Thymus (tissue), 14 donors: ENCODE measurements at places on chromosomes 7 and 10. TPM values are rescaled to one million over a fixed set of nuclear protein-coding genes. Genes with fewer than 3 reads are reported as not detected.

DNA sequence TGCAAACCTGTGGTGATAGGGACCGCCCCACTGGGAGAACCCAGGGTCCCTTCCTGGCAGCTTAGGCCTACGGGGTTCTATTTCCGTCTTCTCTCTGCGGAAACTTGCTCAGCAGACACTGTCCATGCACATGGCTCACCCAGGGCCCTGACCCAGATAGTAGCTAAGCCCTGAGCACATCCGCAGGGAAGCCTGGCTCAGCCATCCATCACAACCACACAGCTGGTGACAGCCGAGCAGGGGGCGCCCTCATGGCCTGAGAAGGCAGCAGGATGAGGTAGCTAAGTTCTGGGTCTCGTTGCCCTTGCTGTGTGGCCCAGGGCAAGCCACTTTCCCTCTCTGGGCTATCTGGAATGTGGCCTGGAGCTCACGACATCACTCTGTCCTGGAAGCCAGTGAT, 23.3 kb downstream of the NPTX2 start:
- DNase-seq, result no peak

GNAT3 gene
- 0.05 TPM for polyA plus RNA-seq

WDR86 gene
- 1.3 TPM for polyA plus RNA-seq

RET gene
- 0.37 TPM for polyA plus RNA-seq

- DNase-seq, result no peak
These were observed 51.0 kb upstream of the OSBPL3 start for GRCh38 chr7:25031007-25031406.

DNA sequence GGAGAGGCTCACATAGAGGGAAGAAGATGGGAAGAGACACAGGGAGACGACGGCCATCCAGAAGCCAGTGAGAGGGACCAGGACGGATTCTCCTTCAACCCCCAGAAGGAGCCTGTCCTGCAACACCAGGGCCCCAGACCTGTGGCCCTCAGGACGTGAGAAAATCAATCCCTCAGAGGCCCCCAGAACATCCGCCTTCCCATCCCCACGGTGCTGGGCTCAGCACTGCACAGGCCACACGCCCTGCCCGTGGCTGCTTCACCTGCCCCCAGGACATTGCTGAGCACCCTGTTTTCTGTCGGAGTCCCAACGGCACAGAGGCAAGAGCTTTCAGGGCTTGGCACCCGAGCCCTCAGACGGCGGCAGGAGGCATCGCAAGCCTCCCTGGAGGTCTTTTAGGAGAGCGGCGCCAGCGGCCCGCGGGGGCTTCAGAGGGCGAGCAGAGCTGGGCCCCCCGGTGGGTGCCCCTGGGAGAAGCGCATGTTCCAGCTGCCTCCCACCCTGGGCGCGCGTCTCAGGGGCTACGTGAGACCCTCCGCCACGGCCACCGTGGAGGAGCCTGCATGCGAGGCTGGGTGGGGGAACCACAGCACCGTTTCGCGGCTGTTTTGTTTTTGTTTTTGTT, 42.8 kb downstream of the PDGFA start:
- DNase-seq, result no peak

DNA sequence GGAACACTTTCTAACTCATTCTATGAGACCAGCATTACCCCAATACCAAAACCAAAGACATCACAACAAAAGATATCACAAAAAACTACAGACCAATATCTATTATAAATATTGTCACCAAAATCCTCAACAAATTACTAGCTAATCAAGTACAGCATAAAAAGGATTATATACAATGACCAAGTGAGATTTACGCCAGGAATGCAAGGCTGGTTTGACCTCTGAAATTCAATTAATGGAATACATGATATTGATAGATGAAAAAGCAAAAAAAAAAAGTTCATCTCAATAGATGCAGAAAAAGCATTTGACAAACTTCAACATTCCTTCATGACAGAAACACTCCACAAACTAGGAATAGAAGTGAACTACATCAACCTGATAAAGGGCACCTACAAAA, 175.3 kb downstream of the LCOR start:
- DNase-seq, result no peak

NPY gene
- 2.4 TPM for polyA plus RNA-seq

EGR2 gene
- 12.1 TPM for polyA plus RNA-seq
